Calu3 (cell line): ENCODE measurements at places on chromosomes 1 and 21.

DNA sequence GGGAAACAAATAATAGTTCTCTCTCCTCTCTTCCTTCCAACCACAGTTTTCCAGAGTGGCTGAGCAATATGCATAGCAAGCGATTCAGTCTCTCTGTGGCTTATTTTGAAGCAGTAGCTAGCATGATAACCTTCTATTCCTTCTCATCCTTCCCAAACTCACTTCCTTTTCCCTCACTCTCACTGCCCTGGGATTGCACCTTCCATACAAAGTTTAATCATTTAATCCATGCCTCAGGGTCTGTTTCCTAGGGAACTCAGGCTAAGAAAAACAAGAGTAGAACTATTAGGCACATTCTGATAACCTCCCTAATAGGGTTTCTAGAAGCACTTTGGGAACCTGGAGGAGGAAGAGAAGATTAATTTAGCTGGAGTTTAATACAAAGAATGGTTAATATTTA, 97.7 kb upstream of the S1PR1 start:
- no peak for DNase-seq

GRCh38 chr1:1906185-1907097, 8.6 kb upstream of the CALML6 start:
- DNase-seq: peak; percentile 81

- DNase-seq: no peak
These were observed 29.3 kb downstream of the ATP5PO start for GRCh38 chr21:33886321-33886720.

DNA sequence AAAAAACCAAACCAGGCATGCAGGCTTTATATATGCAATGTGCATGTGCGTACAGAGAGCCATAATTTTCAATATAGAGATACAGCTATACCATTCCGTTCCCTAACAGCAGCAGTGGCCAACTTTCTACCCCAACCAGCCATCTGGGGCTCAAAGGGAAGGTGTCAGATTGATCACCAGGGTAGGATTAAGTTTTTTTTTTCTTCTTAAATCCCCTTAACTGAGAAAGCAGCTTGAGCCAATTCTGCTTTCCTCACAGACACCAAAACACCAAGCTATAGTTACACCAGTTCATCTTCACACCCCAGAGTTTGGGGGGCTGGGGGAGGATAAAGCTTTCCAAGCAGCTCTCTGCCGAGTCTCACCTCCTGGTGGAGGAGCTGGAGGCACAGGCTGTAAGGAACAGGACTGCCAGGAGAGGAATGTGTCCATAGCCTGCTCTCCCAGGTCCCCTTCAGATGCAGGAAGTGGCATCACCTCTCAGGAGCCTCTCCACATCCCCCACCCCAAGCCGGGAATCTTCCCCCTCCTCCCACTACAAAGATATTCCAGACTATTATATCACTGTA, 87.9 kb downstream of the SSBP3 start:
- DNase-seq: no peak

DNA sequence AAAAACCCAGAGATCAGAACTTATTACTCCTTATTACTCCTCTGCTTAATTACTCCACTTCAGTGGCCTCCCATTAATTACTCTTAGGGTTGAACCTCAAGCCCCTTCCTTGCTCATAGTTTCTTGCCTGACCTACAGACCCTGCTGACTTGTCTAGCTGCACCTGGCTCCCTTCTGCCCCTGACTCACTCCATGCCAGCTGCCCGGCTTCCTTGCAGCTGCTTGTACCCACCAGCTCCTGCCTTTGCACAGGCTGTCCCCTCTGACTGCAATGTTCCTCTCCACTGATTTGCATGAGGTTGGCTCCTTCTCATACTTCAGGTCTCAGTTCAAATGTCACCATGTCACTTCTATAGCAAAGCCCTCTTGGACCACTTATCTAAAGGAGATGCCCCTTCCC, 1.9 kb upstream of the PTPRU start:
- DNase-seq: no peak

DNA sequence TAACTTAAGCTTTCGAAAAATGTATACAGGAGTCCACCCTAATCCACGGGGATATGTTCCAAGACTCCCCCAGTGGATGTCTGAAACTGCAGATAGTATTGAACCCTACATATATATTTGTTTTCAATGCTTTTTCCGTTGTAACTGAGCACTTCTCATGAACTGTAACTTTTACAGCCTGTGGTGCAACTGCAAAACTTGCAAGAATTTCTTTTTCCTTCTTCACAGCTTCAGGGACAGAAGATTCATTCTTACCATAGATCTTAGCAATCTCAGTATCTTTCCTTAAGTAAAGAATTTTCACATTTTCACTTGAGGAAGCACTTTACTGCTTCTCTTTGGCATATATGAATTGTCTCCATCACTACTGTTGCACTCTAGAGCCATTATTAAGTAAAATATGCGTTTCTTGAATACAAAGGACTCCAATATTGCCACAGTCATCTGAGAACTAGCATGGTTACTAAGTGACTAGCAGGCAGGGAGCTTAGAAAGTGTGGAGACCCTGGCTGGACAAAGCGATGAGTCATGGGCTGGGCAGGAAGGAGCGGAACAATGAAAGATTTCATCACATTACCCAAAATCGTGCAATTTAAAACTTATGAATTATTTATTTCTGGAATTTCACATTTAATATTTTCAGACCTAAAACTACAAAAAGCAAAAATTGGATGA, 14.1 kb downstream of the DPYD start:
- peak; percentile 60 for DNase-seq

DNA sequence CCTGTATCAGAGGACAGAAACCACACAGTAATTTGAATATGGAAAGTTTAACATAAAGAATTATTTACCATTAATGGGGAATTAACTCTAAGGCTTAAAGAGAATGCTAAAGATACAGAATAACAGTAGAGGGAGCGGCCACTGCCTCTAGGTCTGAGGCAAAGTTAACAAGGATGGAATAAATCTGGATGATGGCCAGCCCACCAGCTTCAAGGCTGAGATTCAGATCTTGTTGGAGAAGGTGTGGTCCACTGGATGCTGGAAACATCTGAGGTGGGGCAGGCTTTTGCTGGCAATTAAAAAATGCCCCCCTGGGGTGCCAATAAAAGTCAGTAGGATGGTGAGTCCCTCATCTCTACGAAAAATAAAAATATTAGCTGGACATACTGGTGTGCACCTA, 29.4 kb downstream of the ZMYM4 start:
- DNase-seq: no peak

GRCh38 chr1:180312926-180313325, 82.9 kb downstream of the LHX4 start:
- DNase-seq: no peak

GRCh38 chr1:12615865-12616708, 1.9 kb downstream of the DHRS3 start:
- peak; percentile 40 for DNase-seq

DNA sequence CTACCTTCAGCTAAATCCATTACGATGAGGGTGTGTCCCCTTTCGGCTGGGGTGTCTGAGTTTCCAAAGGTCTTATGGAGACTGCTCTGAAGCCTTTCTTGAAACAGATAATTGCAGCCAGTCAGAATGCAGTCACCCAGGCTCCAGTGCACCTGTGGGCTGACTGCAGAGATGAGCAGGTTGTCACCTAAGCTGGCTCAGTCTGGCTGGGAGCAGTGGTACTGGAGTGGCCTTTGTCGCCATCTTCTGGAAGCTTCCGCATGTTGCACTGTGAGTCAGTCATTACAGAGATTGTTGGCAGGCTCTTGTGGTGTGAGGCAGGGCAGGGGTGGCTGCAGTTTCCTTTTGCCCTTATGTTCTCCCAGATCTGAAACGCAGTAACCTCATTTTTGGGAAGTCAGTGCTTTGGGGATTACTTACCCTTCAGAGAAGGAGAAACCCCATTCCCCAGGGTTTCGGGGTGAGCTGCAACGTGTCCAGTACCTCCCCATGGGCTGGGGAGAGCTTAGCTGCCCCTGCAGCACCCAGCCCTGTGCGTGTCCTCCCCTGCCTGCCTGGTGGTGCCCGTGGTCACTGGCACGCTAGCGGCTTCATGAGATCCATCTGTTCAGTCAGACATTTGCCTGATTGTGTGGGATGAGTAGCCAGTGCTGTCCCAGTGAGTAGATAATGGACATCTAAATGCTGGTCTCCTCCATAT, 48.0 kb downstream of the SMYD2 start:
- DNase-seq: peak; percentile 83

- no peak for DNase-seq
These were observed 98.5 kb upstream of the DMRTA2 start for GRCh38 chr1:50521703-50522102.

- no peak for DNase-seq
These were observed 34.4 kb downstream of the CAPZB start for GRCh38 chr1:19450811-19451515.

GRCh38 chr1:91584309-91584708, 83.7 kb downstream of the CDC7 start:
- no peak for DNase-seq

GRCh38 chr1:152880907-152881306, 2.8 kb downstream of the SMCP start:
- no peak for DNase-seq

- DNase-seq: no peak
These were observed 94.5 kb downstream of the EPHB2 start for GRCh38 chr1:22804969-22805671.

DNA sequence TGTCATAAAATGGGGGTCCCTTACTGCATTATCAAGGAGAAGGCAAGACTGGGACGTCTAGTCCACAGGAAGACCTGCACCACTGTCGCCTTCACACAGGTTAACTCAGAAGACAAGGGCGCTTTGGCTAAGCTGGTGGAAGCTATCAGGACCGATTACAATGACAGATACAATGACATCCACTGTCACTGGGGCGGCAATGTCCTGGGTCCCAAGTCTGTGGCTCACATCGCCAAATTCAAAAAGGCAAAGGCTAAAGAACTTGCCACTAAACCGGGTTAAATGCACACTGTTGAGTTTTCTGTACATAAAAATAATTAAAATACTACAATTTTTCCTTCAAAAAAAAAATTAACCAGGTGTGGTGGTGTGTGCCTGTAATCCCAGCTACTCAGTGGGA, 22.1 kb downstream of the RASSF5 start:
- DNase-seq: no peak

DNA sequence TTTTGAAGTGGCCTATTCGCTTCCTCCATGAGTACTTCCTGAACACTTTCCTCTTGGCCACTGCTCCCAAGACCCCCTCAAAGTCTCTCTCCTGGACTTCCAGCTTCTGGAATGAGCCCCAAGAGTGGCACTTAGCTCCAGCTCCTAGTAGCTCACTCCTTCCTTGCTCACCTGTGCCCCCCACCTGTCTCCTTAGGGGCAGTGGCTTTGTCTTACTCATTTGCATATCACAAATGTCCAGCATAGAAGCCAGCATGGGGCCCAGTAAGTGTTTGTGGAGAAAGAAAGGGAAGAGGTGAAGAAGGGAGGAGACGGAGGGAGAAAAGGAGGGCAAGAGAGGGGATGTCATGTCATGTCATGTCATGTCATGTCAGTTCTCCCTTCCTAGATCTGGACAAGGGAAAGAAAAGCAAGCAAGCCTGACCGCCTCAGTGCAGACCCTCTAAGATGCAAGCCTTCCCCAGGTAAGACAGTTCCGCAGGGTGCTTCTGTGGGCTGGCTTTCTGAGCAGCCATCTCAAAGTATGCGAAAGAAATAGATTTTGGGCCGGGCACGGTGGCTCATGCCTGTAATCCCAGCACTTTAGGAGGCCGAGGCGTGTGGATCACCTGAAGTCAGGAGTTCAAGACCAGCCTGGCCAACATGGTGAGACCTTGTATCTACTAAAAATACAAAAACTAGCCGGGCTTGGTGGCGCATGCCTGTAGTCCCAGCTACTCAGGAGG, 6.9 kb upstream of the MX1 start:
- no peak for DNase-seq

- no peak for DNase-seq
These were observed 50.1 kb downstream of the BRWD1 start for GRCh38 chr21:39263372-39263771.

- no peak for DNase-seq
These were observed 44.0 kb downstream of the LYST start for GRCh38 chr1:235822685-235823084.

- DNase-seq: no peak
These were observed 34.0 kb downstream of the TMEM53 start for GRCh38 chr1:44640200-44640853.

DNA sequence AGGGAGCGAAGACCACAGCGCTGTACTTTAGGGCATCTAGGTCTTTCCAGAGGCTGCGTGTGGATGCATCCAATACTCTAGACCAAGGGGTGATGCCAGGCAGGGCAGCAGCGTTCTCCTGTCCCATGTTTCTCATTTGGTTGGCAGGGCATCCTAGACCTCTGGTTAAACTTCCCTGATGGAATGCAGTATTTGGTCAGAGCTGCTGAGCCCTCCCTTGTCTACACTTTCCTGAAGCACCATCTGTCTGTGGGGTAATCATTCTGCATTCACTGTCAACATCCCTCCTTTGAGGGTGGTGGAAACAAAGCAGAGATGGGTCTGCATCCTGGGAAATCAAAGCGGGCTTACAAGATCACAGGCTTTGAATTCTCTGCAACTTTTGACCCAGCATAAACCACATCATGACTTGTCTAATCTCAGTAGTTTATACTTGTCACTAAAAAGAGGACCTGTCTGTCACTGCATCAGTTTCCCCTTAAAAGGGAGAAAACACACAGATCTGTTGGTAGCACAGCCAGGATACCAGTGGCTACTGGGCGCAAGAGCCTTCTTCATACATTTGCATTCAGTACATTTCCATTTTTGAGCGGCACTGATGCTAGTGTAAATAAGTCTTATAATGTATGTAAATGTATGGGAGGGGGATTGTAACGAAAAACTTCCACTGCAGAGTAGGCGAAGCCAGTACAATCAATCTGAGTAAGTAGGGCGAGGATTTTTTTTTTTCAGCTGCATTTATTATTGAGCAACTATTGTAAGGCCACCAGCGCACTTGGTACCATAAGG, 106.3 kb downstream of the GALNT2 start:
- DNase-seq: no peak

GRCh38 chr1:62178372-62178771, 16.3 kb upstream of the L1TD1 start:
- DNase-seq: no peak

DNA sequence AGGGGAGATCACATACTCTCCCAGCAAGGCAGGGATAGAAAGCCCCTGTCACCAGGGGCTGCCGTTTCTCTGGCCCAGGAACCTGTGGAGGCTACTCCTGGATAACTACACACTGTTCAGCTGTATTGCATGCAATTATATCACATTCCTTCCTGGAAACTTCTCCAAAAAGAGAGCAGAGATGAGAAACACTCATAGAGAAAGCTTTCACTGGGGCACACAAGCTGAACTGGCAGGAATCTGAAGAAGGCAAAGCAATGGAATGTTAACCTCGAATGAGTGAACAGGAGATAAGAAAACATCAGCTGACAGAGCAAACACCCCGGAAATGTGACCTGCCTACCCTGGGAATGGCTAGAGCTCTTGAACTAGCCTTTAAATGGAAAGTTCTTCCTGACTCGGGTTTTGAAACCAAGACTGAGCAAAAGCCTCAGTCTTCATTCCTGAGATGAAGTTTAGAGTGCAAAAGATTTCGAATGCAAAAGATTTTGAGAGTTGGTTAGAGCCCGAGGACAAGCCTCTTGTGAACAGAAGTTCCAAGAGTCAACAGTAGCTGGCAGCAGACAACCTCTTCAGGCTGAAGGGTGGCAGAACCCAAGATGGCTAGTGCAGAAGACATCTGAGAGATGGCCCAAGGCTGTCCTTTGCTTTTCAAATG, 32.3 kb downstream of the CCN1 start:
- DNase-seq: peak; percentile 58

GRCh38 chr1:228514421-228514820, 27.2 kb downstream of the RNF187 start:
- no peak for DNase-seq
